ENCODE measurements at places on chromosomes 5 and 9. TPM values are rescaled to one million over a fixed set of nuclear protein-coding genes. Genes with fewer than 3 reads are reported as not detected.

Gene MIER3
- 111 TPM for total RNA-seq

Gene AMBP
- total RNA-seq = not detected

Gene FAM163B
- total RNA-seq = 0.64 TPM

Gene NPR3
- total RNA-seq = 0.60 TPM

Gene UQCRQ
- total RNA-seq = 169 TPM

Gene PCDHGA3
- 0.95 TPM for total RNA-seq

Gene TRMT10B
- total RNA-seq = 1.4 TPM

DNA sequence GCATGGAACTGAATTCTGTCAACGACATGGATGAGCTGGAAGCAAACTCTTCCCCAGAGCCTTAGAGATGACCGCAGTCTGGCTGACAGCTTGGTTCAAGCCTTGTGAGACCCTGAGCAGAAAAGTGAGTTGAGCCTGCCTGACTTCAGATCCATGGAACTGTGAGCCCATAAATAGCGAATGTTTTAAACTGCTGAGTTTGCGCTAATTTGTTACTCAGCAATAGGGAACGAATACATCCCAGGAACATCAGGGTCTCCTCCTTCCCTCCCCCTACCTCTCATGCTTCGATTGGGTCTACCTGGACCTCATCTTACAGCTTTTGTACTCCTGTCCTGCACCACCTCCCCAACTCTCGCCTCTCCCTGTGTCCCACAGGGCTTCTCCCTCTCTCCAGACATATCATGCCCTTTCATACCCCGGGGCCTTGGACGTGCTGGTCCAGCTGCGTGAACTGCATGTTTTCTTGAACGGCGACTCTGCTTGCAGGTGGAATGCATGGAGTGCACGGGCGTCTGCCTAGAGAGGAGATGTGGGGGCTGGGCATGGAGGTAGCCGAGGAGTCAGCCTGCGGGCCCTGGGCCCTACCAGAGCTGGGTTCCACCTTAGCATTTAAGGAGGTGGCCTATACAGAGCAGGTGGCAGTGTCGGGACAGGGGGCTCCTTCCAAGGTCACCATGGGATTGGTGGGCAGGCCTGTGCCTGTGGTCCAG lies 7.9 kb downstream of the GADD45G start:
- DNase-seq = no peak

GRCh38 chr5:114467729-114468128 lies 105.9 kb downstream of the KCNN2 start:
- DNase-seq = no peak

GRCh38 chr5:58922461-58923171 lies 339.7 kb downstream of the RAB3C start:
- peak; percentile 72 for DNase-seq

DNA sequence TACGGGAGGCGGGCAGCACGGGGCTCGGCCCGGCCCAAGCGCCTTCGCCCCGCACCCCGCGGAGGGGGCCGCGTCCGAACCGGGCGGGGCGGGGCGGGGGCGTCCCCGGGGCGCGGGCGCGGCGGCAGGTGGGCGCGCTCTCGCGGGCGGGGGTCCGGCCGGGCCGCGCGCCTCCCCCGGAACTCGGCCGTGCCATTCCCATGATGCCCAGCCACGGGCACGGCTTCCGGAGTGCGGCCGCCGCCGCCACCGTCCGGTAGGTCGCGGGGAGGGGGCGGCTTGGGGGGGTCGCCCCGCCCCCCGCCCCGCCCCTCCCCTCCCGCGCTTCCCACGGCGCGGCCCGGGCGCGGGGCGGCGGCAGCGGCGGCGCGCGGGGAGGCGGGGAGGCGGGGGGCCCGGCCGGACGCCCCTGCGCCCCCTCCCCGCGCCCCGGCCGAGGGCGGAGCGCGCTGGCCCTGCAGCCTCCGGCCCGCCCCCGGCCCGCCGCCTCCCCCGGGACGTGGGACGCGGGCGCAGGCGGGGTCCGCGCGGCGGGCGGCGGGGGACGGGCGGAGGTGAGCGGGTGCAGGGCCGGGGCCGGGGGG lies at the start of gene PPP1R26:
PPP1R26 (plus strand) TSS at position 314 of the 584 bp plus-strand sequence. CDS start 4,729 bp downstream, outside the sequence.
- DNase-seq = peak; percentile 42

- DNase-seq = no peak
These were observed 106.5 kb upstream of the LPAR1 start for GRCh38 chr9:111144741-111145140.

- DNase-seq = no peak
These were observed 278.3 kb downstream of the PDE4D start for GRCh38 chr5:59615272-59615671.

DNA sequence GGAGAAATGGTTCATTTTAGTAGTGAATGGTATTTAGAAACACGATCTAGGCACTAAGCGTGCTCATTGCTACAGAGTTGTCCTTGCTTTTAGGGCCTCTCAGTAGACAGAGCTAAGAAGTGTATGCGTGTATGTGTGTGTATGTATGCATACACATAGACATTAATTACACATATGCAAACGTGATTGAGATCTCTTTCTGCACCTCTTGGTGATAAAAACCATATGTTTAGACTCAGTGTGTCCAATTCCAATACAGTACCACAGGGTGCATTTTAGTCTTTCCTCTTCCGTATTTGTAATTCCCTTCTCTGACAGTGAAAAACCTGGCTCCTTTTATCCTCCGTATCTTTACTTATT lies 13.1 kb downstream of the TRIO start:
- no peak for DNase-seq

GRCh38 chr5:166433679-166434078 lies 1857.8 kb upstream of the WWC1 start:
- DNase-seq = no peak

DNA sequence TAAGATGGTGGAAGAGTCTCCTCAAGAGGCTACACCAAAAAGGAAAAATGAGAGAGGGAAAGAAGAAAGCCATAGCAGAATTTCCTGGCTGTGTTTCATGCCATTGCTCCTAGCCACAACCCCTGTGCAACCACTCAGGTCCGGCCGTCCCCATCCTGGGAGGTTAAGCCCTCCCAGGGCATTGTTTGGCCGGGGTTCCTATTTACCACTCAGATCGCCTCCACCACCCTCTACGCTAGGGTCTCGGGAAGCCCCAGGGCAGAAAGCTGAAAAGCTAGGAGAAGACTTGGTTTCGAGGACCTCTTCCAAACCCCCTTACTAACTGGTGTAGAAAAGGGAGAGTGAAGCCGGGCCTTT lies 715 bp downstream of the RC3H2 start:
- DNase-seq = peak; percentile 31

- DNase-seq = no peak
These were observed 102.4 kb downstream of the NFIB start for GRCh38 chr9:14211564-14211963.

DNA sequence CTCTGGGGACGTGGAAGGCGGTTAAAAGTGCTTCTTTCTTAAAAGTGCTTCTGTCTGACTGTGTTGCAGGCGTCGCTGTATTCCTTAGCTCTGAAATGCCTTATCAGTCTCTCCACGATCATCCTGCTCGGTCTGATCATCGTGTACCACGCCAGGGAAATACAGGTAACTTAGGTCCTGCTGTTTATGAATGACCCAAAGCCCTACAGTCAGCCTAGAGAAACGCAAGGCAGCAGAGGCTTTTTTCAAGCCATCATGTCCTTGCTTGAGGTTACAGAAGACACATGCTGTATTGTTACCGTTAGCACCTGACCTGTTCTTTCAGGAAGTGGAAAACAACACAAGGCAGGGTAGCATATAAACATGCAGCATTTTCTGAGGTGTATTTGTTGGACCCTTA lies 2.0 kb downstream of the KCNN2 start:
- no peak for DNase-seq

Measured in transverse colon (tissue), 4 donors.